Breast epithelium (tissue), 4 donors: ENCODE measurements at places on chromosomes 1 and 21. TPM values are rescaled to one million over a fixed set of nuclear protein-coding genes. Genes with fewer than 3 reads are reported as not detected.

DNA sequence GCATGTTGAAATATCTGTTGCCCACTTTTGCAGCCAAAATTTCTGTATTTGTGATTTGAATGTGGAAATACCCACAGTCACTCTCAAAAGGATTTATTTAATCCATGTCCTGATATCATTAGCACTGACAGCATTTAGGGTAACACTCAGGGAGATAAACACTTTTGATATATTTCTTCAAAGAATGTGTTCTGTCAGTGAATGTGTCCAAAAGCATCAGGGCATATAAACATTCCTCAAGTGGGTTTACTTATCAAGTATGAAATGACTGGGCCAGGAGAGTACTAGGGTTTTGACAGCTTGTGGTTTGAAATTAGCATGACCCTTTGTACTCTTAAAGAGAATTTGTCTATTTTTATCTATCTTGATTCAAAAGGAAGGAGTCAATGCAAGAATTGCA lies 1302.1 kb upstream of the ADGRL2 start:
- H3K27me3 ChIP-seq: no peaks in the 10 kb centered on the region
- no peaks in the 10 kb centered on the region for H3K4me1 ChIP-seq
- no peak overlapping the region for H3K27ac ChIP-seq
- no peak for DNase-seq

- H3K4me1 ChIP-seq: peaks cover 20% of the 10 kb centered on the region
- peaks cover 9% of the 10 kb centered on the region for H3K27me3 ChIP-seq
- no peak overlapping the region for H3K27ac ChIP-seq
- no peak overlapping the region for H3K4me3 ChIP-seq
- DNase-seq: no peak
These were observed 3.5 kb upstream of the BCAN start for GRCh38 chr1:156638189-156638985.

MATN1 gene
- not detected for total RNA-seq

DNA sequence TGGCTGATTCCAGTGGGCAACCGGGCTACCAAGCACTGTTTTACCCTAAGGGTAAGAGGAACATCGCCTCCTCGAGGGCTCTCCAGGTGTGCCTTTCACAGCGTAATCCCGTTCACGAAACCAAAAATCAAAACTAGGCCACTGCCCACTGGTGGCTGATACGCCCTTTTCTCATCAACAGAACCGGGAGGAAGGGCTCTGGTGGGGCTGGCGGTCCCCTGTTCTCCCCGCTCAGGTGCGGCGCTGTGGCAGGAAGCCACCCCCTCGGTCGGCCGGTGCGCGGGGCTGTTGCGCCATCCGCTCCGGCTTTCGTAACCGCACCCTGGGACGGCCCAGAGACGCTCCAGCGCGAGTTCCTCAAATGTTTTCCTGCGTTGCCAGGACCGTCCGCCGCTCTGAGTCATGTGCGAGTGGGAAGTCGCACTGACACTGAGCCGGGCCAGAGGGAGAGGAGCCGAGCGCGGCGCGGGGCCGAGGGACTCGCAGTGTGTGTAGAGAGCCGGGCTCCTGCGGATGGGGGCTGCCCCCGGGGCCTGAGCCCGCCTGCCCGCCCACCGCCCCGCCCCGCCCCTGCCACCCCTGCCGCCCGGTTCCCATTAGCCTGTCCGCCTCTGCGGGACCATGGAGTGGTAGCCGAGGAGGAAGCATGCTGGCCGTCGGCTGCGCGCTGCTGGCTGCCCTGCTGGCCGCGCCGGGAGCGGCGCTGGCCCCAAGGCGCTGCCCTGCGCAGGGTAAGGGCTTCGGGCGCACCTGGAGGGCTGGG lies at the start of gene IL6R:
IL6R (plus strand) TSS at position 360 of the 763 bp plus-strand sequence; CDS start at position 647, 287 bp downstream.
- peaks cover 23% of the 10 kb centered on the region for H3K4me1 ChIP-seq
- peak; percentile 92 for DNase-seq
- H3K36me3 ChIP-seq: no peaks in the 10 kb centered on the region
- peak within 1 kb of the TSS; percentile 85 for H3K4me3 ChIP-seq
- peak within 1 kb of the TSS; percentile 96 for H3K27ac ChIP-seq

GRCh38 chr1:162922201-162922600 lies 61.2 kb upstream of the CCDC190 start:
- H3K27ac ChIP-seq: no peak overlapping the region
- H3K4me3 ChIP-seq: no peak overlapping the region
- H3K27me3 ChIP-seq: no peaks in the 10 kb centered on the region
- no peaks in the 10 kb centered on the region for H3K36me3 ChIP-seq

- DNase-seq: no peak
- H3K36me3 ChIP-seq: no peaks in the 10 kb centered on the region
- no peak overlapping the region for H3K4me3 ChIP-seq
- no peaks in the 10 kb centered on the region for H3K4me1 ChIP-seq
- H3K27me3 ChIP-seq: no peaks in the 10 kb centered on the region
These were observed 48.8 kb downstream of the PIK3CD start for GRCh38 chr1:9700340-9700739.

GRCh38 chr1:12383001-12383400 lies 153.2 kb downstream of the VPS13D start:
- DNase-seq: no peak
- no peaks in the 10 kb centered on the region for H3K27me3 ChIP-seq
- no peak overlapping the region for H3K4me3 ChIP-seq
- H3K36me3 ChIP-seq: peaks cover 7% of the 10 kb centered on the region

- no peak overlapping the region for H3K4me3 ChIP-seq
- no peak for DNase-seq
- H3K36me3 ChIP-seq: no peaks in the 10 kb centered on the region
- H3K27ac ChIP-seq: no peak overlapping the region
These were observed 205.5 kb downstream of the KCNJ6 start for GRCh38 chr21:37710546-37711285.

DNA sequence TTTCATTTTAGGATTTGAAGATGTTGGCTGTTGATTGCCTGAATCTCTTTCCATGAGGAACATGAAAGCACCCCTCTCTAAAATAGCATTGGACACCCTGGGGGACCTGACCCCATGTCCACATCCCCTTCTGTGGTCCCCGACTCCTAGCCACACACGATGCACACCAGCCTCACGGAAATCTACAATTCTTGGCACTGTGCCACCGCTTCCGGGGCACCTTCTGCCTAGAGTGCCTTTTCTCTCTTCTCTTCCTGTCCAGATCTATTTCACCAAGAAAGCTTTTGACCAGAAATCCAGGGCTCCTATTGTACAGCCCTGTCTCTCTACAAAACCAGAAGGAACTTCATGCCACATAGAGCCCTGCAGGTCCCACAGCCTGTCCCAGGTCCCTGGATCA lies 50.3 kb downstream of the MYSM1 start:
- no peaks in the 10 kb centered on the region for H3K36me3 ChIP-seq
- no peaks in the 10 kb centered on the region for H3K27me3 ChIP-seq
- no peak overlapping the region for H3K4me3 ChIP-seq

DNA sequence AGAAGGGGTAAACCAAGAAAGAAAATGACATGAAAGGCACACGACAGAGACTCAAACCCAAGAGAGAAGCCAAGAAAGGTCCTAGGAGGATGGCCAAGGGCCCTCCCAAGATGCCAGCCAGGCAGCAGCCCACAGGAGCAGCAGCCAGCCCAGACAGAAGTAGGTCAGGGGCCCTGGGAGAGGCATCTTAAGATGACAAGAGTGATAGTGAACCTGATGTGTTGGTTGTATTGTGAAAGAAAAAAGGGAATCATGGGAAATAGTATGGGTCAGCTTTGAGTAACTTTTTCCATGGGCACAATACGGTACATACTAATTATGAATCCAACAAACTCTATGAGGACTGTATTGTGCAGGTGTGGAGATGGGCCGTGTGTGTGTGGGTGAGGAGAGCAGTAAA lies 3.3 kb downstream of the CCSAP start:
- H3K4me3 ChIP-seq: no peak overlapping the region
- no peak for DNase-seq
- H3K36me3 ChIP-seq: no peaks in the 10 kb centered on the region

DNA sequence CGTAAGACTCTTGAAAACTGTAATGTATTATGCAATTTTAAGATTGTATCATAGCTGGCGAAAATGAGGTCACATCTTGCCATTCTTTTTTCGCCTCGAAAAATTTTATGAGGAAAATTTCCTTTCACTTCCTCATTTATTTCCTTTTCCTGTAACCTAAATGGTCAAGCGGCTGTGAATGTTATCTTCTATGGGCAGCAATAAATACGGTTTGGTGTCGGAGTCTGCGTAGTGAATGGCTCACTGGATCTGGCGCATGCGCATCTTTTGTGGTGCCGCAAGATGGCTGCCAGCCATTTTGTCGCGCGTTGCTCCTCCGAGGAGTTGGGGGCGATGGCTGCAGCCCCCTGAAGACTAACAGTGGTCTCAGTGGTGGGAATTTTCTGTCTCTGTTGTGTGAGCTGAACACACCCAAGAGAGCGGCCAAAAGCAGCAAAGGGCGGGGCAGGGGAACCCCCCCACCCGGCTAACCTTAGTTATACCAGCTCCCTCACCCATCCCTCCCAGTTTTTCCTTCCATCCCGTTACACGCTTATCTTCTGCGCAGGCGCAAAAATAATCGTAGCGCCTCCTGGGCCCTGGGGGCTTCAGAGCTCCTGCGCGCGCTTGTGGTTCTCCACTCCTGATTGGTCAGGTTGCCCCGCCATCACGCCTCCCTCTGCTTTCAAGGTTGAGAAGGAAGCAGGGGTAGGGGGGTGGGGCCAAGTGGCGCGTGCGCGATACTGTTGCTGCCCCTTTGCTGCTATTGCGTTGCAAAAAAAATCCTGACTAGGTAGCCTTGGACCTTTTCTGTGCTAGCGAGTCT lies at the start of gene RPRD2:
RPRD2 (plus strand) TSS at position 722 of the 805 bp plus-strand sequence. CDS start 568 bp downstream, outside the sequence.
- no peaks in the 10 kb centered on the region for H3K36me3 ChIP-seq
- peak; percentile 100 for DNase-seq
- H3K27ac ChIP-seq: peak within 1 kb of the TSS; percentile 97
- H3K27me3 ChIP-seq: no peaks in the 10 kb centered on the region

FTCD gene
- total RNA-seq: not detected

DNA sequence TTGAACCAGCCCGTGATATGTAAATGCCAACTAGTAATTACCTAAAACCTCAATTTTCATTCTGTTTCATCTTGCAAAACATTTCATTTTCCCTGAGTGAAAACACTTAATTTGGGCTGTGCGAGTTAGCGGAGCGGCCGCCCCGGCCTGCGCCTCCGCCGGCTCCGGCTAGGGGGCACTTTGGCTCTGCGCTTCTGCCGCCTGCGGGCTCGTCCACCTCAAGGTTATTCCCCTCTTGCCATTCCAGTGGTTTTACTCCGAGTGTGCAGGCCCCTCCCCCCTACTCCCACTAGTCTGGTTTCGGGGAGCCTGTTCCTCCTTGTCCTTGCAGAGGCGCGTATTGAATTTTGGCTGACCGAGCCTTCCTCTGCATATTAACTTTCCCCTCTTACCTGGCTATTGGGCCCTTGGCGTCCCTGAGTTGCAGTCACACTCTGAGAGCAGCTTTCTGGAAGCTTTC lies 55.6 kb downstream of the PEX14 start:
- H3K4me3 ChIP-seq: peak overlapping the region; percentile 15
- no peak for DNase-seq
- no peaks in the 10 kb centered on the region for H3K36me3 ChIP-seq

- peak overlapping the region; percentile 98 for H3K27ac ChIP-seq
- peak overlapping the region; percentile 97 for H3K4me3 ChIP-seq
- H3K36me3 ChIP-seq: no peaks in the 10 kb centered on the region
- H3K27me3 ChIP-seq: no peaks in the 10 kb centered on the region
- peaks cover 24% of the 10 kb centered on the region for H3K4me1 ChIP-seq
These were observed 676 bp upstream of the CTTNBP2NL start for GRCh38 chr1:112395256-112395820.

AZIN2 gene
- total RNA-seq: 7.9 TPM

- no peaks in the 10 kb centered on the region for H3K36me3 ChIP-seq
- peak; percentile 58 for DNase-seq
- H3K4me1 ChIP-seq: peaks cover 6% of the 10 kb centered on the region
- H3K27ac ChIP-seq: peak overlapping the region; percentile 86
- H3K27me3 ChIP-seq: no peaks in the 10 kb centered on the region
These were observed 51.0 kb downstream of the GADD45A start for GRCh38 chr1:67735806-67736627.
